Left lung (tissue), 14 donors: ENCODE measurements at places on chromosomes 16 and 17. TPM values are rescaled to one million over a fixed set of nuclear protein-coding genes. Genes with fewer than 3 reads are reported as not detected.

DNA sequence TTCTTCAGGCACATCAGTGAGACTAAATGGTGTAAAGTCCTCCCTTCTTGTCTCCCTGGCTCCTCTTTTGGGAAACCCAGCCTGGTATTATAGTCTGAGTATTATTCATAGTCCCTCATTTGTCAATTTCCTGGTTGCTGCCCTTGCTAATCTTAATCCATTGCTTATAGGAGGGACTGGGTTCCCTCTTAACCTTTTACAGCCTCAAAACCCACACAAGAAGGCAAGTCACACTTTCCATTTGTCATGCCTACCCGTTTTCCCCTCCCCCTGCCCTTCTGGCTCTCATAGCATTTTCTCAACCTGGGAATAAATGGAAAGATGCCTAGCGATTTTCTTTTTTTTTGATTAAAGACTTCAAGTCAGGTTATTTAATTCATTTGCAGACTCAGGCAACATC lies 124.8 kb downstream of the MAP2K6 start:
- no peaks in the 10 kb centered on the region for H3K27me3 ChIP-seq
- no peak overlapping the region for H3K27ac ChIP-seq
- H3K36me3 ChIP-seq = peaks cover 70% of the 10 kb centered on the region
- DNase-seq = no peak
- no peaks in the 10 kb centered on the region for H3K4me1 ChIP-seq

DNA sequence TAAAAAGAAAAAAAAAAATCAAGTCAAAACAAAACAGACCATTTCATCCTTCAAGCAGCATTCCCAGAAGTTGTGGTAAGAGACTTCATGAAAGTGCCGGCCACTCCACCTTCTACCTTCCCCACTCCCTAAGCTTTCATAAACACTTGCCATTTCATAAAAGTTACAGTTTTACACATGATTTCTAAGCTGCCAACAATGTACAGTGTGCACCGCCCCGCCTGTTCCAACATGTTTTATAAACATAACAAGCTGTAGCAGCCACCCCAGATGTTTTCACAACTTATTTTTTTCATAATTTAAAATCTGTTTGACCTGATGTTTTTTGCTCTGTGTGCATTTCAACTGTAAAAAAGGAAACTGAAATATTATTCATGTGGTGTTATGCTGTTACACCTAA lies 608.1 kb downstream of the TOX3 start:
- H3K4me3 ChIP-seq = no peak overlapping the region
- DNase-seq = no peak
- no peaks in the 10 kb centered on the region for H3K4me1 ChIP-seq
- no peak overlapping the region for H3K27ac ChIP-seq

- H3K4me1 ChIP-seq = peaks cover 3% of the 10 kb centered on the region
- H3K27ac ChIP-seq = no peak overlapping the region
- no peak overlapping the region for H3K4me3 ChIP-seq
- no peaks in the 10 kb centered on the region for H3K36me3 ChIP-seq
- no peak for DNase-seq
These were observed 136.9 kb downstream of the IRF8 start for GRCh38 chr16:86035906-86036305.

- no peak for DNase-seq
- H3K36me3 ChIP-seq = no peaks in the 10 kb centered on the region
These were observed 84.6 kb downstream of the KANSL1 start for GRCh38 chr17:46108550-46109110.

DNA sequence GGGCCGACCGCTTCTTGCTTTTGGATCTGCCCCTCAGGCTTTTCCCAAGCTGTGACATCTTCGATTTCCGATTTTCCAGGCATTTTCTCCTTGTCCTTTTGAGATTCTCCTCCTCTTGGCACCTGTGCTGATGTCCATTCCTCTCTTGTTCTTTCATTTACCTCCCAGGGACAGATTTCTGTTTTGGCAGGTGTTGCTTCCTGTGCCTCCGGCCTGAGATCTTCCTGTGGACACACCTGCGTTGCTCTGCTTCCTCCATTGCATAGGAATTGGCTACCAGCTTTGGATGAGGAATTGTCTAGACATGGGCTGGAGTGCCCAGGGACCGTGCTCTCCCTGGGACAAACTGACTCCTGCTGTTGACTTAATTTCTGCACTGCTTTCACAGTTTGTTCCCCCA lies 15.1 kb downstream of the GPR179 start:
- H3K27ac ChIP-seq = no peak overlapping the region
- peaks cover 11% of the 10 kb centered on the region for H3K4me1 ChIP-seq
- H3K27me3 ChIP-seq = no peaks in the 10 kb centered on the region
- no peak for DNase-seq

- no peaks in the 10 kb centered on the region for H3K36me3 ChIP-seq
- no peak for DNase-seq
- H3K27me3 ChIP-seq = no peaks in the 10 kb centered on the region
These were observed 19.0 kb upstream of the OSGIN1 start for GRCh38 chr16:83933885-83934683.

- H3K27ac ChIP-seq = peak overlapping the region; percentile 86
- H3K27me3 ChIP-seq = no peaks in the 10 kb centered on the region
- H3K36me3 ChIP-seq = no peaks in the 10 kb centered on the region
- peaks cover 38% of the 10 kb centered on the region for H3K4me1 ChIP-seq
- peak overlapping the region; percentile 74 for H3K4me3 ChIP-seq
- DNase-seq = no peak
These were observed 908 bp upstream of the CLUH start for GRCh38 chr17:2712300-2713043.

RCVRN gene
- total RNA-seq = 0.47 TPM

DNA sequence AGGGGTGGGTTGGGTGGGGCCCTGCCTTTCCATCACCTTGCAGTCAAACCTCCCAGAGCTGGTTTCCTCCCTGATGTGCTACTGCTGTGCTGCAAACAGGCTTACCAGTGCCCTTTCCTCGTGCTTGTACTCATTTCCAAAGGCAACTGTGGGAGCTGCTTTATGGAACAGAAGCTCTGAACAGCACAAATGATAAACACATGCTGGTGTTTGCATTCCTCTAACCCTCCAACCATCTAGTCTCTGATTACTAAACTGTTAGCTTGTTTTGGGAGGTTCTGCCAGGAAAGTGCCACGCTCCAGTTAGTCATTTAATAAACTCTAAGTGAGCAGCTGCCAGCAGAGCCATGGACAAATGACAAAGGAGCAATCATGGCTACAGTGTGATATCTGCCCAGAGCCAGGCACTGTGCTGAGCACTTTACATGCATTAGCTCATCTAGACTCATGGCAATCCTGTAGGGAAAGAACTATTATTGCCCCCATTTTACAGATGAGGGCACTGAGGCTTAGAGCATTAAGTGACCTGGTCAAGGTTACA lies 110.4 kb downstream of the VAT1L start:
- no peak overlapping the region for H3K27ac ChIP-seq
- H3K36me3 ChIP-seq = no peaks in the 10 kb centered on the region
- no peak overlapping the region for H3K4me3 ChIP-seq
- no peaks in the 10 kb centered on the region for H3K4me1 ChIP-seq
- no peak for DNase-seq

CCL4 gene
- total RNA-seq = 62.0 TPM

KCNJ2 gene
- 14.6 TPM for total RNA-seq

- no peak for DNase-seq
- H3K4me1 ChIP-seq = peaks cover 76% of the 10 kb centered on the region
These were observed 3.1 kb upstream of the WDR90 start for GRCh38 chr16:645852-646678.
